ENCODE measurements at places on chromosomes 7 and 10.

DNA sequence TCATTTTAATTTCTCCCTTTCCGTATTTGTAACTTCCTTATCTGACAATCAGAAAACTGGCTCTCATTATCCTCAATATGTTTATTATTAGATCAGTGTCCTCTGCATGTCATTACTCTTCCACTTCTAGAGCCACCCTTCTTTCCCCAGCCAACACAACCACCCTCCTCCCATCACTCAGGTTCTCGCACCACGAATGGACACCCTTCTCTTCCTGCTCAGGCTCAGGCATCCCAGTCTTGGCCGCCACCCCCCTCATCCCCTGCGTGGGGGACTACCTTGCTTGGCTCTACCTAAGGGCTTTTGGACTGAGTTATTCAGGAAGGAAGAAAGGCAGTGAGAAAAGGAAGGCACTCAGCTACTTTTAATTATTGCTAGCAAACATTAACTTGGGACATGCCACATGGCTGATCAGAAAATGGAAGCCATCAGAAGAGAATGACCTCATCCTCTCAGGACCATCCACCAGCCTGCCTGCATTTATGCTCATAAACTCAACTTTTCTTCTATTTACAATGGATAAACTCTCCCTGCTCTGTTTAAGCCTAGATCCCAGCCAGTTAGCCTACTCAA, 199.9 kb upstream of the PLXNA4 start:
- no peak for DNase-seq

DNA sequence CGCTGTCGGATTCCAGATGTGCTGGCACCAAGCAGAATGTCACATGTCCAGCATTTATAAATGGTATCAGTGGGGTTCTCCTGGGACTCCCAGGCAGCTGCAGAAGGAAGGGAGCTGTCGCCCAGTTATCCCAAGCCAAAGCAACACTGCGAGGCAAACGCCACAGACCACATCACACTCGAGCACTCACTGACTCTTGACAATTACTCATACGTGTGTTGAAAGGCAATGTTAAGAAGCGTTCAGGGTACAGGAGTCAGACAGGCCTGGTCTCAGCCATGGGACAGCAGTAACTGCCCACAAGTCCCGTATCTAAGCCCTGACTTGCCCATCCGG, 113.4 kb downstream of the DIP2C start:
- no peak for DNase-seq

DNA sequence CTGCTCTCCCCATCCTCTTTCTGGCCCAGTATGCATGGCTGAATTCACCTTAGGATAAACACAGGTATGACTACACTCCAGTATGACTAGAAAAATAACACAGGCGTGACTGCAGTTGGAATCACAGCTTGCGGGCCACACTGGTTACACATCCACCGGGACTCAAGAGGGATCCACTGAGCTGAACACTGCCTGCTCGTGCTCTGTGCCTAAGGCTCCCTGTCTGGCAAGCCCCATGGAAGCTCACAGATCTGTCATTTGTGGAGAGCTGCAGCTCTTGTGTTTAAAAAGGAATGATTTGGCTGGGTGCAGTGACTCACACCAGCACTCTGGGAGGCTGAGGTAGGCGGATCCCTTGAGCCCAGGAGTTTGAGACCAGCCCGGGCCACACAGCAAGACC, 26.8 kb downstream of the VOPP1 start:
- DNase-seq = no peak

DNA sequence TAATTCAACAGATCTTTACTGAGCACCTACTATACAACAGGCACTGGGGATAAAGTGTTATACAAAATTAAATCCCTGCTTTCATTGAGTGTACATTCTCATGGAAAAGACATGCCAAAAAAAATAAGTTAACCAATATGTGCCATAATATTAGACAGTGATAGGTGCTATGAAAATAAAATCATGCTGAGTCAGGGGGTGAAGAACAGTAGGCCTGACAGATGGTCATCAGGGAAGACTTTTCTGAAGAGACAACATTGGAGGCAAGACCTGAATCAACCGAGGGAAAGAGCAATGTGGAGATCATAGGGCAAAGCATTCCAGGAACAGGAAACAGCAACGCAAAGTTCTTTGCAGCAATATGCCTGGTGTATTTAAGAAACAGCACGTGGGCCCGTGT, 135.5 kb downstream of the C1GALT1 start:
- no peak for DNase-seq

DNA sequence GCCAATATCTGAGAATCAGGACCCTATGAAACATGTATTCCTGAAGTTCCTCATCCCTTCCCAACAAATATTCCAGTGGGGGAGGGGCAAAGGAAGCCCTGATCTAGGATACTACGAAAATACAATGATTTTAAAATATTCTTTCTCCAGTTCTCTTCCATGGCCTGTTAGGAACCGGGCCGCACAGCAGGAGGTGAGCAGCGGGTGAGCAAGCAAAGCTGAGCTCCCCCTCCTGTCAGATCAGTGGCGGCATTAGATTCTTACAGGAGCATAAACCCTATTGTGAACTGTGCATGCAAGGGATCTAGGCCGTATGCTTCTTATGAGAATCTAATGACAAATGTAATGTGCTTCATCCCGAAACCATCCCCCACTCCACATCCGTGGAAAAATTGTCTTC, 370.8 kb downstream of the WDR11 start:
- no peak for DNase-seq

DNA sequence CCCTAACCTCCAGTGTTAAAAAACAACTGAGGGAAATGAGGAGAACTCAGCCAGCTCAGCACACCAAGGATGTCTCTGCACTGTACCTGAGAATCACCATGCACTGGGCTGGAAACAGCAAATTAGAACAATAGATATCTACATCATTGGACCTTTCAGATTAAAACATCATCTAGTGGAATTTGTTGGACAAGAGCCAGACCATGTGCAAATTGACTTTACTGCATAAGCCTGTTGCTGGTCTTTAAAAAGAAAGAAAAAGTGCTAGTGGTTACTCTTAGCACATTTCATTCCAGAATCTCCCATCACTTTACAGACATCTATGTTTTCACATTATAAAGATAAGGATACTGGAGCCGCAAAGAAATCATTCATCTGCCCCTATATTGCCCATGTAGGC, 75.4 kb downstream of the FGFR2 start:
- no peak for DNase-seq

GRCh38 chr10:13347500-13348156, 465 bp downstream of the SEPHS1 start:
- no peak for DNase-seq

DNA sequence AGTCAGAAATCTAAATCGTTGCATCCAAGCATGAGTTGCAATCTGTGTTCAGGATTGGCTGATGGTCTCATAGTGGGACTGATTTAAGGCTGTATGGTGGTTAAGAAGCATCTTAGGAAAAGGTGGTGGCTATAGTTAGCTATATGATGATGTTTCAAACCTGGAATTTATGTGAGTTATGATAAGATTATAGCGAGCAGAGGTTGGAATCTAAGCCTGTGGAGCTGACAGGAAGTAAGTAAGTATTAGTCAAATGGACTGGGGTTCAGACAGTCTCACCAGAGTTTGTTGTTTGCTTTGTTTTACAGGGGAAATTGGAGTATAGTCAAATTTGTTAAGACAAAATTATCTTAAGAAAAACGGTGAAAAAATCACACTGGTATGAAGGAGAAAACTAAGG, 56.7 kb downstream of the ANKRD7 start:
- DNase-seq = no peak

DNA sequence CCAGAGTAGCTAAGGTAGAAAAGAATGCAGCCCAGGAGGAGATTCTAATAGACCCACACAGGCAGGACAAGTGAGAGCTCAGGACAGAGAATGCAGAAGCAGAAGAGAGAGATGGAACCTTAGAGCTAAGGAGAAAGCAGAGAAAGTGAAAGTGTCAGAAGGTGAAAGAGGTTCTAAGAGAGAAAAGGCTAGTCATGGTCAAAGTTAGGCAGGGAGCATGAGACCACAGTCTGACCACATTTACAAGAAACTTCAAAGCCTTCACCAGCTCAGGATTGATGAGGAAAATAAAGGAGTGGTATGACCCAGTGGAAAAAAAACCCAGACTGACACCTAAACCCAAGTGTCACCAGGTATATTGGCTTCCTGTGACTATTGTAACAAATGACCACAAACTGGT, 131.8 kb upstream of the WDR11 start:
- no peak for DNase-seq

DNA sequence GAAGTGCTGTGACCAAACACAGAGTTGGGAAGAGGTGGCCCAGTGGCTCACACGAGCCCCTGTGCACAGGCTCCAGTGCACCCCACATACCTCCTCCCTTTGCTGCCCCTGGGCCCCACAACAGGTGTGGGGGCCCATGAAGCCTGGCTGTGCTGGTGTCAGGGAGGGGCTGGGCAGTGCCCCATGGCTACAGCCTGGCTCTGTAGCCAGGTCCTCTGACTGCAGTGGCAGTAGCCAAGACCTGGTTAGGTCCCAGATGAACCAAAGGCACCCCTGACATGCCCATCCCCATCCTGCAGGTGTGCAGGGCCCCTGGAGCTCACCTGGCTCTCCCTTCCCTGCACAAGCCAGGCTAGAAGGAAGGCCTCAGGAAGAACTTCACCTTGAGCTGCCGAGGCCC, 176.3 kb downstream of the GRID1 start:
- no peak for DNase-seq

- DNase-seq = no peak
These were observed 195.5 kb downstream of the PRKG1 start for GRCh38 chr10:51269821-51270220.

- no peak for DNase-seq
These were observed 2.3 kb downstream of the HKDC1 start for GRCh38 chr10:69222157-69223027.

DNA sequence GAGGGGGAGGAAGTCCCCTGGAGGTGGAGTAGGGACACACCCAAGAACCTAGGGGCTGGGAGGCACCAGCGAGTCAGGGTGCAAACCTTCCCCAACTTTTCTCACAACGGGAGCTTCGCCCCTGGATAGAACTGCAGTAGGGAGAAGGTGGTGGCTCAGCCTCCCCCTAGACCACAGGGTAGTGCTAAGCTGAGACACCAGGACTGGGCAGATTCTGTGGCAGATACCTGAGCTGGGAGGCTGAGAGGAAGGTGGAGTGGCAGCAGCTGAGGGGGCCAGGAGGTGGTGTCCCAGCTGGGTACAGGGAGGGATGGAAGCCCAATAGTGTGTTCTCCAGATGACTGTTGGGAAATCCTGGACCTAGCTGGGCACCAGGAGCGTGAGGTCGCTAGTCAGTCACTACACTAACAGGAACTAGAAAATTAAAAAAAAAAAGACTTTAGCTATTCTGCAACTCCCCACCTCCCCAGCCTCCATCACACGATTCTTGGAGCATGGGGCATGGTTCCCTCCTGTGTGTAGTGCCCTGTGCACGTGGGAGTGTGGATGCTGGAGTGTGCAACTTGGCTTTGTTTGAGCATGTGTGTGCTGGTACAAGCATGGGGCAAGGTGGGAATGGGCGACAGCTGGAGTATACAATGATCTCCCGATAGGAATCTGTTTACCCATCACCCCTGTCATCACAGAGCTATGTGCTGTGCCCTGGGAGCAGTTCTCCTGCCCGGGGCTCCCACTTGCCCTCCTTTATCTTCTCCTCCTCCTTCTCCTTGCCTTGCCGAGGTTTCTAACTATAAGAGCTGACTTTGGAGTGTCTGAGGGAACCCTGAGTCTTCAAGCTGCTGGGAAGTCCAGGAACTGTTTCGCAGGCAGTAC, 8.8 kb upstream of the TRPV6 start:
- no peak for DNase-seq

GRCh38 chr7:6166443-6166891, 106.0 kb downstream of the CYTH3 start:
- no peak for DNase-seq

DNA sequence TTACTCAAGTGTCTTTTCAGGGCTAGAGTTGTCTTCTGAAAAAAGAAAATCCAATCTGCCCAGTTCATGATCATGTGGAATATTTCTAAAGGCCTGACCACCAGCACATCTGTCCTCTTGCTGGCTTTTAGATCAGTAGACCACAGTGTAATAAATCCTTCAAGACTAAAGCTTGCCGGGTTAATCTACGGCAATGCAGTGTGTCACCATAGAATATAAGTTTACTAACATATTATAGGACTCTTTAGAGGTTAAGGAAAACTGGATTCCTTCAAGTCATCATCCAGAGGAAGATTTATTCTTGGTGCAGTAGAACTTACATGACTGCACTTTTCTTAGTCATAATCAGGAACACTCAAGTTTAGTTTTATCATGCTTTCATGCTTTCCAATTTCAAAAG, 349.5 kb downstream of the SEMA3D start:
- no peak for DNase-seq

GRCh38 chr10:59622320-59623132, 87.1 kb downstream of the SLC16A9 start:
- DNase-seq = peak; percentile 20

Measured in NCI-H1048 (cell line).